Stimulated activated CD8-positive, alpha-beta memory T cell treated with anti-CD3 and anti-CD28 coated beads, Interleukin-15, amount 100 ng/mL, for 24 hours (primary cell): ENCODE measurements at places on chromosomes 16 and 17.

DNA sequence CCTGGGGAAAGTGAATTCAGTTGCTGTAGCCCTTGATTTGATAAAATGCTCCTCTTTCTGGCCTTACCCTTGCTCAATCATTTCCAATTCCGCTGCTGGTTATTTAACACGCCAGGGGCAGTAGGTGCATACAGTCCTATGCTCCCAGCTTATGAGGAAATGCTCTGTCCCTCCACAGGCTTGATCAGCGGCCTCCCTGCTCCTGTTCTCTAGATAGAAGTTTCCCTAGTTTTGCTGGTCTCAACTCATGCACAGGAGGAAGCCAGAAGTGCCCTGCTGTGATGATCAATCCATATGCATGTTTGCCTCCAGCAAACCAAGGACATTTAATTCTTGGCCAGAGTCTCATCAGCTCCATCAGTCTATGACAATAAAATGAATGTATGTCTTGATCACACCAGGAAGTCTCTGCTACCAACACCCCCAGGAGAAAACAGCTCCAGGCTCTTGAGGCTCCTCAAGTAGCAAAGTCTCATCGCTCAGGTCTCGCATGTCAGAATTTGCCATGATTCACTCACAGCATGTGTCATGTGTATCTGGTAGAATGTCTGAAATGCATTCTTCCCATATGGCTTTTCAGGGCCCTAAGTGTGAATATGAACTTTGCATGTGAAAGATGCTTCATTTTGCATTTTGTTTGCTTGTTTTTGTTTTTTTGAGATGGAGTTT lies 208.9 kb downstream of the CDH13 start:
- no peak for DNase-seq

- DNase-seq = no peak
Measured at GRCh38 chr16:75192606-75193264, 14.2 kb downstream of the CTRB2 start.

- no peak for DNase-seq
Measured at GRCh38 chr16:20441191-20441590, 10.1 kb upstream of the ACSM2A start.

DNA sequence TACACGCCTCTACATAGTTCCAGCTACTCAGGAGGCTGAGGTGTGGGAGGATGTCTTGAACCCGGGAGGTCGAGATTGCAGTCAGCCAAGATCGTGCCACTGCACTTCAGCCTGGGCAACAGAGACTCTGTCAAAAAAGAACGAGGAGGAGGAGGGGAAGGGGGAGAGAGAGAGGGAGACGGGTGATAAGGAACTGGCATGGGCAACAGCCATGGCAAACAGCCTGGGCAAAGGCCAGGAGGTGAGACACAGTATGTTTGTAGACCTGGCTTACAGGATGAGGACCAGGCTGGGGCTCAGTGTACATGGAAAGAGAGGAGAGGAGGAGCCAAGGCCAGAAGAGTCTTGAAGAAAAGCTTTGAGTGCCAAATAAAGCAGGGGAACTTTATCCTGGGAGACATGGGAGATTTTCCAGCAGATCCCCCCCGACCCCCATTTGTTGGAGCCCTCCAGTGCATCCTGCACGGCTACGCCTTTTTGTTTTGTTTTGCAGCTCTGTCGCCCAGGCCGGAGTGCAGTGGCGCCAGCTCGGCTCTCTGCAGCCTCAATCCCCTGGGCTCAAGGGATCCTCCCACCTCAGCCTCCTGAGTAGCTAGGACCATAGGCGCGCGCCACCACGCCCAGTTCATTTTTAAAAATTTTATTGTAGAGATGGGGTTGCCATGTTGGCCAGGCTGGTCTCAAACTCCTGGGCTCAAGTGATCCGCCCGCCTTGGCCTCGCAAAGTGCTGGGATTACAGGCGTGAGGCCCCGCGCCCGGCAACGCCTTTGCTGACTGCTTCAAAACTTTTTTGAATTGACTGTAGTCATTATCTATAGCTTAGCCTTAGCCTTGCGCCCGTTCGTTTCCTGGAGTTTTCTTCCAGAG lies 1.3 kb upstream of the ALKBH5 start:
- no peak for DNase-seq

DNA sequence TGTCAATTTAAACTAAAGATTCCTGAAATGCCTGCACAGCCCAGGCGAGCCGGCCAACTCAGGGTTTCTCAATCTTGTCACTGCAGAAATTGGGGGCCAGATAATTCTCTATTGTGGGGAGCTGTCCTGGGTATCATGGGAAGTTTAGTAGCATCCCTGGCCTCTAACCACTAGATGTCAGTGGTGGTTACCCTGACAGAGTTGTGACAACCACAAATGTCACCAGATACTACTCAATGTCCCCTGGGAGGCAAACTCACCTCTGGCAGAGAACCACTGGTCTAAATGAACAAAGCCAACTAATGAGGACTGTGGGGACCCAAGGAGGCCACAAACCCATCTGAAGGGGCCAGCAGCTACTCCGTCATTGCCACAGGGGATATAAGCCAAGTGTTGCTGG lies 90.9 kb downstream of the MYH11 start:
- DNase-seq = no peak

DNA sequence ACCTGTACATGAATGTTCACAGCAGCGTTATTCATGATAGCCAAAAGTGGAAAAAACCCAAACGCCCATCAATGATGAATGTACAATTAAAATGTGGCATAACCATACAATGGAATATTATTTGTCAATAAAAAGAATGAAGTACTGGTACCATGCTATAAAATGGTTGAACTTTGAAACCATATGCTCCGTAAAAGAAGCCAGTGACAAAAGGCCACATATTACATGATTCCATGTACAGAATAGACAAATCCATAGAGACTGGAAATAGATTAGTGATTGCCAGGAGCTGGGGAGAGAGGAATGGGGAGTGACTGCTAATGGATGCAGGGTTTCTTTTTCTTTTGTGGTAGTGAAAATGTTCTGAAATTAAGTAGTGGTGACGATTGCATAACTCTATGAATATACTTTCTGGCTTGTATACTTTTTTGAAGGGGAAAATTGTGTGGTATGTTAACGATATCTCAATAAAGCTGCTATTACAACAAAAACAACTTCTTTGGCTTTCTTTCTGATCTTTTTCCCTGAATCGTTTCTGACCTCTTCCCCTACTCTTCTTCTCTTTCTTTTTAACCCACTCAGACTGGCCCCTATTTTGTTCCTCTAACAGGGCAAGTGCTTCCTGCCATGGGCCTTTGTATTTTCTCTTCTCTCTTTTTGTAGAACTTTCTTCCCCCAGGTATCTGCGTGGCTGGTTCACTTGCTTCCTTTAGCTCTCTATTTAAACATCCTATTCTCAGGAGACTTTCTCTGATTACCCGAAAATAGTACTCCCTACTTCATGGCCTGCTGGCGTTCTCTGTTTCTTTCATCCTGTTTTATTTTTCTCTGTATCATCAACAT lies 67.9 kb downstream of the FTO start:
- DNase-seq = no peak

DNA sequence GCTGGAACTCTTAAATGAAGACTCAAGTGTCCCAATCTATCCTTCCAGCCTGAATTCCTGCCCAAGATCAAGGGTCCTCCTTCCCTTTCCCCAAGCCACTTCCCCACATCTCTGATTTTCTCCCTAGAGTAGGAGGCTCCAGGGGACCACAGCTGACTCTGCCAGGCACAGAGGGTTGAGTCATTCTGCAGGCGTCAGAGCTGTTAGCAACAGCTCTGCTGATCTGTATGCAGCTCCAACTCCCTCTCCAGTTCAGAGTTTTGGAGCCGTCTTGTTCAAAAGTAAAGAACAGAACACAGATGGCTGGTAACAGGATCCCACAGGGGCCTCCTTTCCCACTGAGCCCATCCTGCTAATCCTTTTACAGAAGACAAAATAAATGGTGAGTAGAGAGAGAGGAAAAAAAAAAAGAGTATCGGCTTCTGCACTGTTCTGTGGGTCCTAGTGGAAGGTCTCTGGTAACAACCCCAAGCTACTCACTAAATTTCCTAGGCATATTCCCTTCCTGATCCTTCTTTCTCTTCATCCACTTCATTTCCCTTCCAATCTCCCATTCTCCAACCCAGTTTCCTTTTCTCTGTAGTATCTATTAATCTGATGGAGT lies 13.4 kb upstream of the TAOK1 start:
- no peak for DNase-seq

DNA sequence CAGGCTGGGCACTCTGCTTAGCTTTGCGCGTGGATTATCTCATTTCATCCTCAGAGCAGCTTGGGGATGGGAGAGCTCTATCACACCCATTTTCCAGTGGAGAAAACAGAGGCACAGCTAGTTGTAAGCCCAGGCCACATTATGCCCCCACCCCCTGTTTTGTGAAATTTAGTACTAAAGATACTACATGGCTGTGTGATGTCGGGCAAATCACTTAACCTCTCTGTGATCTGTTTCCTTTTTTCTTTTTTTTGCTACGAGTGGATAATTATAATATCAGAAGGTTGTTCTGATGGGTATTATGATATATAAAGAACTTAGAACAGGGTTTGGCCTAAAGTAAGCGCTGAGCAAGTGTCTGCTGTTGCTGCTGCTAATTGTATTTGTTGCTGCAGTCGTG lies 41.6 kb downstream of the ABAT start:
- DNase-seq = no peak

- no peak for DNase-seq
Measured at GRCh38 chr16:3149630-3150345, 15.0 kb downstream of the ZNF213 start.

DNA sequence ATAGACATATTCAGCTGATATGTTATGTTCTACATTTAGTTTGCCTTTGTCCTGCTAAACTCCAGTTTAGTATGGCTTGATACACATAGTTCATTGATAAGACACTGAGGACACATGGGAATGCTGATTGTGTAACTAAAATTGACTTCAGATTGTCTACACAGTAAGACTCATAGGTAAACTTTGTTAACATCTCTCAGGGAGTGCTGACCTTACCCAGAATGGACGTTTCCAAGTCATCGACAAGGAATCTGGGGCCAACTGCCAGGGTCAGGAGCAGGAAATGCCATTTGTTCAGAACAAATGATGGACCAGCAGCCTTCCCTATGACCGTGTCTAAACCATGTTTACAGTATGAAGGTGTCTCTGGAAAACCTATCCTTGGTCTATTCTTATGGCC lies 58.7 kb downstream of the DYNLRB2 start:
- no peak for DNase-seq

GRCh38 chr17:44601973-44602372 lies 44.7 kb downstream of the FZD2 start:
- no peak for DNase-seq

DNA sequence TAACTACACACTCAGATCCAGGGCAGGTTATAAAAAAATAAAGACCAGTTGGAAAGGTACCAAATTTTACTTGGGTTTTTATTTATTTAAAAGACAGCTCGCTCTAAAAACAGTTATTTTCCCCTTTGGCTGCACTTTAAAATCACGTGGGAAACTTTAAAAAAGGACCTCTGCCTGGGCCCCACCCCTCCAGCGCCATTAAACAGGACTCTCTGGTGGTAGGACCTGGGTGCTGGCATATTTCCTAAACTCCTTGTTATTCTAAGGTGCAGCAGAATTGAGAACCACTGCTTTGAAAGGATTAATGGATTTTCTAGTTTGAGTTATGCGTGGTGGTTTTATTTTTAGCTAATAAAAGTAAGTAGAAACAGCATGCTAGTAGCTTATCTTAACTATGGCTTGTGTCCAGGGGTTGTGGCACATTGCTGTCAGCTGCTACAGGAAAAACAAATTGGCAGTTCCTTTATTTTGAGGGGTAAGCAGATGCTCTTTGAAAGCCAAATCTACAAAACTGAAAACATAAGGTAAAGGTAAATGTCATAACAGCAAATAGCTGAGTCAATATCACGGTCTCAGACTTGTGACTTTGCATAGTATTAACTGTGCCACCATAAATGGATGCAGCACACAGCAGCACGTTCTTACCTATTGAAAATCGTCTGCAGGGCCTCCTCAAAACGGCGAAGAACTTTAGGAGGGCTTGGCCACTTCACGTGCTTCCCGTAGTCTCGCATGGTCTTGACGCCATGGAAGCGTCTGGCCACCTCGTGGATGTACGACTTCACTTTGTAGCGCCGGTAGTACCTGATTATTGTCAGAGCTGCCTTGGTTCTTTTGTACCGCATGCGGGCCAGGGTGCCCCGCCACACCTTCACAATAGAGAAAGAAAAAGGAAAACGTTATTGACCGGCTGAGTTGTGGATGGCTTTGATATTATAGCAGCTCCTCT lies 172.0 kb downstream of the CDK5R1 start:
- no peak for DNase-seq

DNA sequence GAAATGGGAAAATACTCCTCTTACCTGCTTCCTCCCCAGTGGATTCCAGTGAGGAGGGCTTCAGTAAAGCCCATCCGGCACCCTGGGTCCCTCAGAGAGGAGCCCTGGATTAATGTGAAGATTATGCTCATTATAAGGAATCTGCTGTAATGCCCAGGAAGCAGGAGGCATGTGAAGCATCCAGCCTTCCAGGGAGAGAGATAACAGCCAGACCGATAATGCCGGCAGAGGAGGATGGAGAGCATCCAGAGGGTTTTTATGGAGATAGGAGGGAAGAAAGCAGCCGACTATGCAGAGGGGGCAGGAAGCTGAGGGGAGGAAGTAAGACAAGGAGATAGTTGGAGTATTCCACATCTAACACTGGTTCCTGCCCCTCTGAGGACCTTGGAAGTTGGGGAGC lies 53.7 kb upstream of the TMEM132E start:
- DNase-seq = no peak

DNA sequence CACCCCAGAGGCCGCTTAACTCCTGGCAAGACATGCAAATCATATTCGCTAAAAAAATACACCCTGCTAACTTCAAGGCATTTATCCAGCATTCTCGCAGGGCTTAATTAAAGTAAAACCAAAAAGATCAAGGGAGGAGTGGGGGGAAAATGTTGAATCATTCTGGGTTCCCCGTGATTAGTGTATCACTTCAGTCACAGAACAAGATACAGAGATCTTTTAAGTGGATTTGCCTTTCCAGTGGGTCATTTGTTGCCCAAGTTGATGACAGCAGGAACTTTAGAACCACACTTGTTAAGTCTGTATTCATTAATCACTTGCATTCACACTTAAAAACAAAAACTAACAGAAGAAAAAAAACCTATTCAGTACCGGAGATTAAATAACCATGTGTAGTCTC lies 17.3 kb downstream of the CRYBA1 start:
- no peak for DNase-seq

GRCh38 chr16:59514651-59515050 lies 780.5 kb upstream of the GOT2 start:
- no peak for DNase-seq

DNA sequence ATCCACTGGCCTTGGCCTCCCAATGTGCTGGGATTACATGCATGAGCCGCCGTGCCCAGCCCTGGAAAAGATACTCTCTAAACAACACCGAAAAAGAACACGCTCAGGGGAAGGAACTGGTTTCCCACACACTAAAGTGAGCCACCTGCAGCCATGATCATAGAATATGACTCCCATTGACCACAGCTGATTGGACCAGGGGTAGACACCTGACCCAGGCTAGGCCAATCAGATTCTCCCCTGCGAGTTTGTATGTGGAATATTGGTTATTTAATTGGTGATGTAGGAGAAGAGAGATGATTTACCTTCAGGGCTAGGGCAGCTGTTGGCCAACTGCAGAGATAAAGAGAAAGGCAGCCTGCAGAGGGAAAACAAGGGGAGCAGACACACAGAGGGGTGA lies 9.0 kb upstream of the GGA2 start:
- no peak for DNase-seq

- no peak for DNase-seq
Measured at GRCh38 chr17:44593156-44593555, 35.9 kb downstream of the FZD2 start.

- DNase-seq = no peak
Measured at GRCh38 chr16:72848759-72849664, 198.9 kb downstream of the ZFHX3 start.

- DNase-seq = no peak
Measured at GRCh38 chr17:3641717-3642486, 5.3 kb downstream of the CTNS start.

- DNase-seq = no peak
Measured at GRCh38 chr16:81654346-81654745, 124.7 kb upstream of the PLCG2 start.
